A549 treated with RU486 at 1 μM for 4 hours (cell line): ENCODE measurements at places on chromosomes 5 and 9. TPM values are rescaled to one million over a fixed set of nuclear protein-coding genes. Genes with fewer than 3 reads are reported as not detected.

The PPP2R2B gene
- total RNA-seq, result 0.07 to 0.37 TPM (median 0.12 TPM) in 5 replicates

The SH2D3C gene
- total RNA-seq, result 0.06 to 0.11 TPM (median 0.07 TPM) in 3 of 5 replicates, not detected in the others

The PSIP1 gene
- 46.6 to 72.1 TPM (median 67.1 TPM) in 5 replicates for total RNA-seq

The MED22 gene
- 21.7 to 33.3 TPM (median 28.9 TPM) in 5 replicates for total RNA-seq

The DMRTA1 gene
- total RNA-seq, result 0.82 to 1.1 TPM (median 0.84 TPM) in 5 replicates

The CEP78 gene
- 14.9 to 20.1 TPM (median 17.5 TPM) in 5 replicates for total RNA-seq

The SARDH gene
- 0.05 to 0.18 TPM (median 0.07 TPM) in 3 of 5 replicates, not detected in the others for total RNA-seq

The OBP2B gene
- not detected in 5 replicates for total RNA-seq

The SLC22A4 gene
- total RNA-seq, result 3.9 to 5.1 TPM (median 4.8 TPM) in 5 replicates

The TMEM267 gene
- 8.5 to 23.4 TPM (median 20.4 TPM) in 5 replicates for total RNA-seq

The GRXCR2 gene
- total RNA-seq, result not detected in 5 replicates

The SLC45A2 gene
- not detected in 5 replicates for total RNA-seq

The UBQLN1 gene
- 106 to 120 TPM (median 113 TPM) in 5 replicates for total RNA-seq

The KCNV2 gene
- not detected in 5 replicates for total RNA-seq

The RAI14 gene
- total RNA-seq, result 66.7 to 109 TPM (median 94.5 TPM) in 5 replicates

The CCDC192 gene
- total RNA-seq, result not detected in 5 replicates

The PHF24 gene
- 0.12 to 0.31 TPM (median 0.20 TPM) in 4 of 5 replicates, not detected in the other for total RNA-seq

The HAND1 gene
- 0.15 to 0.19 TPM (median 0.17 TPM) in 4 of 5 replicates, not detected in the other for total RNA-seq

The TSSK1B gene
- not detected in 5 replicates for total RNA-seq

The ARID3C gene
- total RNA-seq, result 0.07 to 0.17 TPM (median 0.13 TPM) in 3 of 5 replicates, not detected in the others

The RPP25L gene
- total RNA-seq, result 37.8 to 51.7 TPM (median 46.0 TPM) in 5 replicates

The PCDHGA5 gene
- 0.07 to 0.30 TPM (median 0.13 TPM) in 5 replicates for total RNA-seq

The TRAF2 gene
- 43.0 to 67.7 TPM (median 61.3 TPM) in 5 replicates for total RNA-seq

The WNT8A gene
- not detected in 5 replicates for total RNA-seq

The ERAP2 gene
- 0.77 to 1.3 TPM (median 1.2 TPM) in 5 replicates for total RNA-seq

The NAIP gene
- total RNA-seq, result 0.27 to 0.54 TPM (median 0.36 TPM) in 5 replicates

The GMCL2 gene
- not detected in 5 replicates for total RNA-seq

The CHSY3 gene
- 0.08 to 0.13 TPM (median 0.09 TPM) in 5 replicates for total RNA-seq
